ENCODE measurements at places on chromosomes 6 and 20.

GRCh38 chr20:57439432-57439831 is 48.2 kb downstream of the RBM38 start:
- DNase-seq = no peak

DNA sequence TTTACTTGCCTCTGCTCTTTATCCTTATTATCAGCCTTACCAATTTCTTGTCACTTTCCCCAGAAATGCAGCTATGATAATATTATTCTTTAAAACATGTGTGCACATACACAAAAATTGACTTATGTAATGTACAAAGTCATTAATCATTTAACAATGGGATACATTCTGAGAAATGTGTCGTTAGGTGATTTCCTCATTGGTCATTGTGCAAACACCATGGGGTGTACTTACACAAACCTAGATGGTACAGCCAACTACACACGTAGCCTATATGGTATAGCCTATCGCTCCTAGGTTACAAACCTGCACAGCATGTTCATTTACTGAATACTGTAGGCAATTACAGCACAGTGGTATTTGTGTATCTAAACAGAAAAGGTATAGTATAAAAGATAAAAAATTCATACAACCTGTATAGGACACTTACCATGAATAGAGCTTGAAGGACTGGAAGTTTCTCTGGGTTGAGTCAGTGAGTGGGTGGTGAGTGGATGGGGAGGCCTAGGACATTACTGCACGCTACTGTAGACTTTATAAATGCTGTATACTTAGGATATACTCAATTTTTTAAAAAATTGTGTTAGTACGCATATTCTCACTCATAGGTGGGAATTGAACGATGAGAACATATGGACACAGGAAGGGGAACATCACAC is 56.9 kb downstream of the HIVEP1 start:
- no peak for DNase-seq

DNA sequence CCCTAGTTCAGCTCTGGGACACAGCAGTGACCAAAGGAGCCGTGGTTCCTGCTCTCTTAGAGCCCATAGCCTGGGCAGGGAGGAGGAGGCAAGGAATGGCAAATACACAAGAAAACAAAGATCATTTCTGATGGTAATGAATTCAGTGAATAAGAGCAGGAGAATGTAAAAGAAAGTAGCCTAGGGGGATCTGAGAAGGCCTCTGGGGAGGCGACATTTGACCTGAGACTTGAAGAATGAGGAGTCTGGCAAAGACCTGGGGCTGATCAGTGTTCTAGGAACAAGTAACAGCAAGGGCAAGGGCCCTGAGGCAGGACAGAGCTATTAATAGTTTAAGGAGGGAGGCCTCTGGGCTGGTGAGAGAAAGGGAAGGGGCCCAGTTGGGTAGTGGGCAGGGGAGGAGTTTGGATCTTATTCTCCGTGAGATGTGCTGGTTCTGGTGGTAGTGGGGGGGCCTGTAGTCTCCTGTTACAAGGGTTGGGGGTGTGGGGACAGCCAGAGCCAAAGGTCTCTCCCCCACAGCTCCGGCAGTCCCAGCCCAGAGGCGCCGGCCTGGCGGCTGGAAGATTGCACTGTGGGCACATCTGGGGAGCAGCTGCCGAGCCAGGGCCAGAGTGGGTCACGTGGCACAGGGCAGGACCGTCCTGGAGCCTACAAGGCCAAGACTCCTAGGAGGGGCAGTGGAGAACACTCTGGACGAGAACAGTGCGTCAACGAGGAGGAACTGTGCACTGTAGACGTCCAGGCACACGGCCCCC is 9.3 kb upstream of the ID1 start:
- no peak for DNase-seq

- DNase-seq = no peak
These were observed 2.7 kb downstream of the WRNIP1 start for GRCh38 chr6:2767657-2768524.

- DNase-seq = no peak
These were observed 382.5 kb downstream of the CENPW start for GRCh38 chr6:126722411-126722810.

DNA sequence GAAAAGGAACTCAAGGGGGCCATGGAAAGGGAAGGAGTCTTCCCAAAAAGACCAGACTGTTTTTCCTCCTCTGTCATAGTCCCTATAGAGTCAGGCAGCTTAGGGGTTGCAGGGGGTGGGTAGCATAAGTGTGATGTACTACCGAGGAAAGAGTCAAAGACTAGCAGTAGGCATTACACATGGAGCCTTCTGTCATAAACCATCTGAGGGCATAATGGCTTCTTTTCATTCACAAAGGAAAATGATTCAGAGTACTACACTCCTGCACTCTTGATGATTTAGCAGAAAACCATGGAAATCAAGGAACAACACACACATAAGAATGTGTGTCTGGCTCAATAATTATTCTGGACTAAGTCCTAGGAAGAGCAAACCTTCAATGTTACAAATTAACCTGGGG is 14.9 kb downstream of the PLN start:
- DNase-seq = no peak

DNA sequence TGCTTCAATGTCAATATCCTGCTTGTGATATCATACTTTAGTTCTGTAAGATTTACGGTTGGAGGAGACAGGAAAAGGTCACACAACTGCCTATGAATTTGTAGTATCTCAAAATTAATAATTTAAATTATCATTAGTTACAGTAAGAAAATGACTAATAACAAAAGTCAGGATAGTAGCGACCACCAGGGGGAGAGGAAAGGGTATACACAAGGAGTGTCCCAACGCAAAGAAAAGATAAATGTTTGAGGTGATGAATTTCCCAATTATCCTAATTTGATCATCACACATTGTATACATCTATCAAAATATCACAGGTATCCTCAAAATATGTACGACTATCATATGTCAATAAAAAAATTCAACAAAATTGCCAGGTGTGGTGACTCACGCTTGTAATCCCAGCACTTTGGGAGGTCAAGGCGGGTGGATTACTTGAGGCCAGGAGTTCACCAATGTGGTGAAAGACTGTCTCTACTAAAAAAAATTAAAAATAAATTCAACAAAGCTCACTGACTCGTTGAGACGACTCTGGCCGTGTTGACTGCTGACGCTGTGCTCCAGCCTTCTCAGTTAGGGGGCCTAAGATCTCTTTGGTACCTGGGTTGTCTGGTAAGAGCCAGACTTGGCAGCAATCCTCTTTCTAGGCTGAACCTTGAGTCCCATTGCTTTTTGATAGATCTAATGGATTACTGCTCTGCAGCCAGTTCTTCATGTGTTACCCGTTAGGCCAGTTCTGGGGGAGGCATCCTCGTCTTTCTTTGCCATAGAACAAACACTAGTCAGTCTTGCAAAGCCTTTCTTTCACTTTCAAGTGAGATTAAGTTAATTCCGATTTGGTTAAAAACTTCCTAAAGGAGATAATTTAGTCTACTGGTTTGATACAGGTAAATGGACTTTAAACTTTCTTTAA is 9.0 kb upstream of the OVOL2 start:
- no peak for DNase-seq

DNA sequence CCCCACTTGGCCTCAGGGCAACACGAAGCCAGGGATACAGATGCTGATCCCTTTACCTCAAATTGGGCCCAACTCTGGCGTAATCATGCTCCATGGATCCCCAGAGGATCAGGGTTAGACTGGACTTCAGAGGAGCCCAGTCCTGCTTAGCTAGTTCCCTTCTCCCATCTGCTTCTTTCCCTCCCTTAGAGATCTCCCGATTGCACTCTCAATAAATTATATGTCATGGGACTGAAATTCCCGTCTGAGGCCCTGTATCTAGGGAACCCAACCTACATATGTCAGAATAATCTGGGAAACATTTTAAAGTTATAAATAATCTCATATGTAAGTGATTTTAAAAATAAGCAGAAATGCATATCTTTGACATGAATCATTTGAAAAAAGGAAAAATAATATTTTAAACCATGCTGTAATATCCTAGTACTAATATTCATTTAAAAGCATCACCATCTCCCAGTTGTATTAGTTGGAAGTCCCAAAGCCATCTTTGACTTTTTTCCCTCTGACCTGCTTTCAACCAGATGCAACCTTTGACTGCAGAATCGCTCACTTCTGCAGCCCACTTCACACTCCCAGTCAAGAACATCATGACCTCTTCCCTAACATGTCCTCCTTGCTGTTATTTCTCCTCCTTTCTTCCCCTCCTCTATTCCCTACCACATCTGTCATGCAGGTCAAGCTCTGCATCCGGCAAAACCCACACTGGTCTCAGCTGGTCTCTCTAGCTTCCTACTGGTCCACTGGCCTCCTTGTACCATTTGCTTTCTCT is 393.6 kb downstream of the BTBD3 start:
- DNase-seq = no peak

DNA sequence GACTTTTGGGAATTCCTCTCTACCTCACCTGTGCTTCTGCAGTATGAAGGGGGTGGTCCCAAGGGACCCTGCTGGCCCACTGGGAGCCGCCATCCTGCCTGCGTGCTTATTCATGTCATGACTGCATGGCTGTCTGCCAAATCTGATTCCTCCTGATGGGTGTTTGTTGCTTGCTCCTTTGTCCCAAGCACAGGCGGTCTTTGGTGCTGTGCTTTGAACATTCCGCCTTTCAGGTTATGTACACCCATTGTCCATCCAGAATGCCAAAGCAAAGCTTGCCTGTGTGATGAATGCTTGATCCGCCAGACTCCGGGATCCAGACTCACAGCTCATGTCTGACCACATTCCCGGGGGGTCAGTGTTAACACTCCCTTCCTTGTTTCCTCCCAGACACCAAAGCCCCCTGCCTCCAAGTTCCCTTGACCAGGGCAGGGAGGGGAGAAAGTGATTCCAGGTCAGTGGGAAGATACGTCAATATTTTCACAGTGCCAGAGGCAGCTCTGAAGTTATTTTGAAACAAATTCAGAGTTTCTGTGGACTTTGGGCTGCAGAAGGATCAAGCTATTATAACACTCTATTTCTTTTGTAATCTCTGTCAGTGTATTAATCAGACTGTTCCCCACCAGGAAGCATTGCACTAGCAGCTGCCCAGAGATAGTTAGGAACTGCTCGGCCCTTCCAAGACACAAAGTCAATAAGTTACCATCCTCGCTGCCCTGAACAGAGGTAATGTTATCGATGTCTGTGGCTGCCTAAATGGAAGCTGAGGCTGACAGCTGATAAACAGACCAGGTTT is 9.5 kb downstream of the DAAM2 start:
- DNase-seq = no peak

DNA sequence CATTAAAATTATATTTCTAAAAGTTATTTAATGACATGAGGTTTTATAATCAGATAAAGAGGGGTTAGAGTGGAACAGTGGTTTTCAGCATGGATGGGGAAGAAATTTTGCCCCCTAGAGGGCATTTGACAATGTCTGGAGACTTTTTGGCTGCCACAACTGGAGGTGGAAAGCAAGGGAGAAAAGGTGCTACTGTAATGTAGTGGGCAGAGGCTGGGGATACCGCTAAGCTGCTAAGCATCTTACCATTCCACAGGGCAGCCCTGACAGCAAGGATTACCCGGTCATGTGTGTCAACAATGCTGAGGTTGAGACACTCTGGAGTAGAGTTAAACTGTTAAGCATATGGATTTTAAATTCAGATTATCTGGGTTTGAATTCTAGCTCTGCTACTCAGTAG is 52.9 kb upstream of the FABP7 start:
- no peak for DNase-seq

GRCh38 chr6:4021854-4022695 is 56.9 kb downstream of the FAM217A start:
- no peak for DNase-seq

GRCh38 chr6:108030211-108030610 is 44.3 kb downstream of the OSTM1 start:
- no peak for DNase-seq

DNA sequence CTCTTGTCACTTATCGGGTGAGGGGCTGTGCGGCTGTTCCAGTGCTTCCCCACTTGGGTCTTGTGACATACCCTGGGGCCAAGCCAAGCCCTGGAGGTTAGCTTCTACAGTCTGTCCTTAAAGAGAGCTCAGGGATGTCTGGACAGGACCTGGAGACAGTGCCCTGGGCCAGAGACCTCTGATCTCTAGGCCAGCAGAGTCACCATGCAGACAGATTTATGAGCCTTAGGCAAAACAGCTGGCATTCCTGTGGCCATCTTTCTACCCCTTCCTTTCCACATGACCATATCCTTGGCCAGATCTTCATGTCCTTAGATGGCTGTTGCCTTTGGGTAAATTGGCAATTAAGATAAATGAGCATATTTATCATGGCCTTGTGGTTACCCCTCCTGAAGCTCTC is 678.6 kb downstream of the MAFB start:
- no peak for DNase-seq

- no peak for DNase-seq
These were observed 18.2 kb downstream of the GPX5 start for GRCh38 chr6:28543651-28544610.

- no peak for DNase-seq
These were observed 66.1 kb upstream of the NOX3 start for GRCh38 chr6:155521719-155522118.

DNA sequence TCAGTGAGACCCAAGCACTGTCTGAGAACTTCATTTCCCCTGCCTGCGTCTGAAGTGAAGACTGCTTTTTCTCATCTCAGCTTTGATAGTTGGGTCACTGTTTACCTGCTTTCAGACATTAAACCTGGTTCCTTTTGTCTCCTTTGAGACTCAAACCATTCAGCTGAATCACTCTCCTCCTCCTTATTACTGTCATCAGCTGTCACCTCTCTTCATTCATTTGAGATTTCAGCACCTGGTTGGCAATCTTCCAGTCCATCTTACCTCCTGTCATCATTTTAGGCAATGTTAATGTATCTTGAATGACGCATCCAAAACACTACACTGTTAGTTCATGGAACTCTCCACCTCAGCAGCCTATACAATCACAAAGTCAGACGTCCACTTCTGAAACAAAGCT is 34.3 kb upstream of the SOX4 start:
- DNase-seq = no peak

DNA sequence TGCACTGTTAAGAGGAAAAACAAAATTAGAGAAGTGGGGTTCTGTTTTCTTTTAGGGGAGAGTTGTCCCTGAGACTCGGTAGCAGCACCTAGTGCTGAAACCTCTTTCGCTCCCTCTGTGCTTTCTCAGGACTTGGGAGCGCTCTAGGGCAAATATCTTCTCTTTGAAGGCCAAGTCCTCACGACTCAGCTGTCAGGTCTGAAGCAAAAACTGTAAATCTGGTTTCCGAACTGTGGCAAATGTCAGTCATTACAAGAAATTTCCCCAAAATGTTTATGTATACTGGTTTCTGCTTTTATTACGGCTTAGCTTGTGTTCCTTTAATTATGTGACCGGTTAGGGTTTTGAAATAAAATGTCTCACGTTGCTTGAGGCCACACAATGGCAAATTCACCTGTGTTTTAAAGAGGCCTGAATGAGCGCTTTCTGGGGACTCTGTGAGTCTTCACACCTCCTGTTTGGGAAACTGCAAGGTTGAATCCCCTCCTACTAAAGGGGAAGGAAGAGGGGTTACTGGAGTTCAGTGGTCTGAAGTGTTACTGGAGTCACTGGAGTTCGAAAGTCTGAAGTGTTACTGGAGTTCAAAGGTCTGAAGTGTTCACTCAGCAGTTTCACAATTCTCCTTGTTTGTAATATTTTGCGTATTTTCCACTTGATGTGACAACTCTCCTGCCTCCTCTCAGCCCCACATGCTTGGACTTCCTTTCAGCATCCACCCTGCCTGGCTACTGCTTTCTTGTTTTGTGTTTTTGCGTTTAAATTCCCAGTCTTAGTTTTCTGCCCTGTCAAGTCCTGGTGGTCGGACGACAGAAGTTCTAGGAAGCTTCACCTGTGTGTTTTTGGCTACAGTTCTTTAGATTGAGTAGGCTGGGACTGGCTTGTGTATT is 1.6 kb downstream of the SMPDL3A start:
- DNase-seq = no peak

GRCh38 chr6:15364401-15365037 is 118.7 kb downstream of the JARID2 start:
- DNase-seq = no peak

GRCh38 chr20:11172881-11173280 is 499.1 kb upstream of the JAG1 start:
- no peak for DNase-seq

Data from GM18507 (cell line).